ENCODE measurements at places on chromosomes 2 and 18.
A peak's percentile ranks its signal among the peaks of the same experiment; 100 is the strongest.

DNA sequence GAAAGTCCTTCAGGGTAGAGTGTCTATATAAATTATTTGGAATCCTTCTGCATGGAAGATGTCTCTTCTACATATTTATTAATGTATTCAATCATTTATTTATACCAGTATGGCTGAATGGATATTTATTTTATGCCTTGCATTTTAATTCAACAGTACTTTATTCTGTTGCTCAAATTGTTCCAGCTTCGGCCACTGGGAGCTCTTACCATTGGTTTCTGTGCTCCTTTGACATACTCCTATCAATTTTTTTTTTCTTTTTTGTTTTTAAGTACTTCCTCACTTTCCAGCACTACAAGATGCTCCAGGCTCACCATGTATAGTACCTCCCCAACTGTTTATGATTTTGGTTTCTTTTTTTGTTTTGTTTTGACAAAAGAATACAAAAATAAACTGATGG is 39.4 kb upstream of the WIPF1 start:
- no peak for DNase-seq
- H3K4me1 ChIP-seq = peaks cover 28% of the 10 kb centered on the region
- no peak overlapping the region for H3K4me3 ChIP-seq
- no peak overlapping the region for H3K27ac ChIP-seq
- no peaks in the 10 kb centered on the region for H3K36me3 ChIP-seq

- no peak overlapping the region for H3K27ac ChIP-seq
- no peaks in the 10 kb centered on the region for H3K4me1 ChIP-seq
- no peaks in the 10 kb centered on the region for H3K36me3 ChIP-seq
- peaks cover 7% of the 10 kb centered on the region for H3K27me3 ChIP-seq
- no peak for DNase-seq
Observed at GRCh38 chr2:196459539-196459938, 180.0 kb upstream of the CCDC150 start.

- DNase-seq = no peak
- H3K27me3 ChIP-seq = no peaks in the 10 kb centered on the region
- H3K4me1 ChIP-seq = no peaks in the 10 kb centered on the region
- no peaks in the 10 kb centered on the region for H3K36me3 ChIP-seq
- no peak overlapping the region for H3K4me3 ChIP-seq
Observed at GRCh38 chr2:133146893-133147292, 421.4 kb downstream of the NCKAP5 start.

GRCh38 chr18:36195427-36196122 is 8.3 kb downstream of the MOCOS start:
- H3K4me1 ChIP-seq = no peaks in the 10 kb centered on the region
- no peaks in the 10 kb centered on the region for H3K27me3 ChIP-seq
- no peak overlapping the region for H3K27ac ChIP-seq

DNA sequence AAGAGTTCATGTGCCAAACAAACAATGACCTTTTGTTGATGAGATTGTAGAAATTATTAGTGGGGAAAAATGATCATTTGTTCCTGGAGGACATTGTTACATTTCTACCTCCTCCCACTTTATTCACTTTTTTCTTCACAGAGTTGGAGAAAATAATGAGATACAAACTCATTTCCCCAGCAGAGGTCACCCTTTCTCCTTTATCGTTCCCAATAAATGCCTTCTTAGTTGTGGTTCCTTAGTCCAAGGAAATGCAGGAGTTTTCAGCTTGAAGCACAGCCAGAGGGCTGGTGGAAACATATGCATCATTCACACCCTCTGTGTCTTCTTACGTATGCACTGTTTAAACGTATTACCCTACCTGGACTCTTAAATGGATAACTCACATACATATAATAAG is 108.8 kb downstream of the SLC4A3 start:
- no peak overlapping the region for H3K27ac ChIP-seq
- H3K4me3 ChIP-seq = no peak overlapping the region
- no peaks in the 10 kb centered on the region for H3K27me3 ChIP-seq
- no peaks in the 10 kb centered on the region for H3K4me1 ChIP-seq
- DNase-seq = no peak
- H3K36me3 ChIP-seq = no peaks in the 10 kb centered on the region

- H3K27me3 ChIP-seq = no peaks in the 10 kb centered on the region
- no peaks in the 10 kb centered on the region for H3K36me3 ChIP-seq
- no peak overlapping the region for H3K27ac ChIP-seq
- DNase-seq = no peak
- no peaks in the 10 kb centered on the region for H3K4me1 ChIP-seq
- H3K4me3 ChIP-seq = no peak overlapping the region
Observed at GRCh38 chr2:74893332-74893731, 59.4 kb downstream of the HK2 start.

GRCh38 chr2:30266705-30267104 is 35.4 kb downstream of the LBH start:
- peak overlapping the region; percentile 53 for H3K27ac ChIP-seq
- H3K4me1 ChIP-seq = peaks cover 60% of the 10 kb centered on the region
- no peak for DNase-seq
- H3K36me3 ChIP-seq = no peaks in the 10 kb centered on the region
- H3K27me3 ChIP-seq = no peaks in the 10 kb centered on the region
